Amniotic stem cell (primary cell): ENCODE measurements at places on chromosomes 12 and 14.

DNA sequence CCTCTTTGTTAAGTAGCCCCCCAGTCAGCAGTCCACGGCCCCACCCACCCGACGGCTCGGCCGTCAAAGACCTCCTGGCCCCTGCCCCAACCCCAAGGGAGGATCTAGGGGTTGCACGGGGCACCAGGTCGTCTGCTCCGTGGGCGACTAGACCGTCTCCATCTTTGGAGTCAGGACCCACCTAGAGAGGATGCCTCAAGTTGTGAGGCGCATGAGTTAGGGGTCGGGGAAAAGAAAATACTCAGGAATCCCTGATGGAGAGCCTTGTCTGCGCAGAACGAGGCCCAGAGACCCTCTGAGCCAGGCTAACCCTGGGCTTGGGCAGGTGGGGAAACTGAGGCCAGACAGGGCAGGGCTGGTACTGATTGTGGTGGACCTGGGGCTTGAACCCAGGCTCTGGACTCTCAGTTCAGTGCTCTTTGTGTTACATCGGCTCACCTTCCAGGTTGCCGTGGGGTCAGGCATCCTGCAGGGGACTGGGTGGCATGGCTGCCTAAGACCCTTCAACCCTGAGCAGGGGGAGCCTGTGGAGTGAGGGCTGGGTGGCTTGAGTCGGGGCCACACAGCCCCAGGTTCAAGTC, 839 bp downstream of the OTUB2 start:
- DNase-seq: no peak

DNA sequence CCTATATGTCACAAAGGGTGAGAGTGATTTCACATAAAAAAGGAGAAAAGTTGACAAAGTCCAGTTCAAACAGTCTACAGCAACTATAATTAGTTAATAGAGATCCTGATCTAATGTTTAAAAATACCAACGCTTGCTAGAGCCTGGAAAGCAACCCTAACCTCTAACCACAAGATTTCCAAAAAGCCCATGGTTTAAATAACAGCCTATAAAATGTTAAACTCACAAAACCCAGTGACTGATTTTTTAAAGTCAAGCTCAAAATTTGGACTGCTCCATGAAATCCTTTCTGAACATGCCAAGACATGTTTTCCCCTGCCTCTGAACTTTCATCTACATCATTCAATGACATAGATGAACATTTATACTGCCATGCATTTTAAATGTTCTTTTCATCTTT, 81.6 kb downstream of the PLEKHG7 start:
- DNase-seq: no peak

- DNase-seq: no peak
These were observed 352.0 kb downstream of the BCAT1 start for GRCh38 chr12:24596768-24597388.

DNA sequence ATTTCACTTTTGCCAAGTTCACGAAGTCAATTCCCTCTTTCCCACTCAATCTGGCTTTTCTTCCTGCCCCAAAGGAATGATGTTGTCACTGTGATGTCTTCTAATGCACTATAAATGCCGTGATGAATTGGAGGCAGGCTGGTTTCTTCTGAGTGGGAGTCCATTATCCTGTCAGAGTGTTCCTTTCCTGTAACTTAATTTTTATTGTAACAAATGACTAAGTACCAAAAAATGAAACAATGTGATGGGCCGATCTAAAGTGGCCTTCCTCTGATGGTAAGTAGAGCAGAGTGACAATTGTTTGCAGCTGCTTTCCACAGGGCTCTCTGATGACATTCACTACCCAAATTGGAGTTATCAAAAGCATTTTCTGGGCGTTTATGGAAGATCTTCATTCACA, 22.2 kb downstream of the TMEM30B start:
- DNase-seq: no peak

DNA sequence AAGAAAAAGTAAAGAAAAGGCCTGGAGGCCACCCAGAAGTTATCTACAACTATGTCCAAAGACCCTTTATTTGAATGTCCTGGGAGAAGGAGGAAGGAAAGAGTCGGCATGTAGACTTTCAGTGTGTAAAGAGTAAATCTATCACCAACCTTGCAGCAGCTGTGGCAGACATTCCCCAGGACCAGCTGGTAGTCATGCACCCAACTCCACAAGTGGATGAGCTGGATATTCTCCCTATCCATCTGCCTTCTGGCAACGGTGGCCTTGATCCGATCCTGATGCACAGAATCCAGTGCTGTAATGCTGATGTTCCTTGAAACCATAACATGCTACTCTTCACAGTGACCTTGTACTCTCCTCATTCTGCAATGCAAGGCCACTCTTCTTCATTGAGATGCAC, 27.3 kb downstream of the KRT76 start:
- DNase-seq: no peak

- DNase-seq: no peak
These were observed 1.0 kb downstream of the RNF41 start for GRCh38 chr12:56220611-56221231.

DNA sequence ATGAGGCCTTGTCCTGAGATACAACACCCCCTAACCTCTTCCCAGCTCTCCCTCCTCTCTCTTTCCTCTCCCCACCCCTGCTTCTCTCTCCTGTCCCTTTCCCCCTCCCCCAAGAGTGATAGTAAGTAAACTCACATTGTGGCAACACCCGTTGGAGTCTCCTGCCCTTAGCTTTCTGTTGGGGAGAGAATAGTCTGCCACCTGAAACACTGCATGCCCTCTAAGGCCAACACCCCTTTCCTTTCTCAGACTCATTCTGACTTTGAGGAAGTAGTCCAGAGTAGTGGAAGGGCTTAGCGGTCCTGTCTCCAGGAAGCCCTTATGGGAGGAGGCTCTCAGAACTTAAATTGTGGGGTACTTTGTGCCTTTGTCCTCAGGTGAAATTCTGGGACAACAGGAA, 95.2 kb downstream of the PRKCH start:
- DNase-seq: no peak

- no peak for DNase-seq
These were observed 633 bp downstream of the STX2 start for GRCh38 chr12:130838284-130838950.

DNA sequence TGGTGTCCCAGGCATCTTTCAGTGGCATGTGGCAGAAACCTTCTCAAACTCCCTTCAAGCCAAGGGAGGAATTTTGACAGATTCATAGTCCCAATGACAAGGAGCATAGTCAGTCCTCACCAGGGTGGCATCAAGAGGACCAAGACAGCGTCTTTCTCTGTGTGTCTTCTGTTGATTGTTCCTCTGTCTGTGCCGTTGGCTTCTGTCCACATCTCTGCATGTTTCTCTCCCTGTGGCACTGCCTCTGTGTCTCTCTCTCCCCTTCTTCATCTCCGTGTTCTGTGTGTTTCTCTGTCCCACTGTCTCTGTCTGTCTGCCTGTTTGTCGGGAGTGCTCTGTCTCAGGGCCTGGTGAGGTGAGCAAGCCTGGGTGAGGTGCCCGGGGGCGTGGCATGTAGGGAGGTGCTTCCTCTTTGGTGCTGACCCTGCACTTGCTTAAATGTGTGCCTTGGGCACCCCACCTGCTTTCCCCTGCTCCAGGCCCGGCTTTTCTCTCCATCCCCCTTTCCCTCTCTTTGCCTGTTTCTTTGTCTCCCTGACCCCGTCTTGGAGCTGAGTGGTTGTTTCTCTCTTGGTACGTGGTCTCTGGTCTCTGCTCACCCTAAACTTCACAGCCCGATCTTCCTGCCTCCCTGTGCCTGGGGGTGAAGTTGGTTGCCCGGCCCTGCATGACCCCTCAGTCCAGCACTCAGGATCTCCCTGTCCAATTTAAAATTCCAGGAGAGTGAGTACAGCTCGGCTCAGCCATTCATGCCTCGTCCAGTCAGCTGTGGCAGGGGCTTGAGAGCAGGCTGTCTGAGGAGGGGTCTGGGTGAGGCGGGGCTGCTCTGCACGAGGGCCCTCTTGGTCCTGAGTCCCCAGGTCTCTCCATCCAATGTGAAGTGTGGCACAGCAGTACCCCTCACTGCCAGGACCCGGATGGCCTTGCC, 28.5 kb downstream of the JDP2 start:
- DNase-seq: no peak

DNA sequence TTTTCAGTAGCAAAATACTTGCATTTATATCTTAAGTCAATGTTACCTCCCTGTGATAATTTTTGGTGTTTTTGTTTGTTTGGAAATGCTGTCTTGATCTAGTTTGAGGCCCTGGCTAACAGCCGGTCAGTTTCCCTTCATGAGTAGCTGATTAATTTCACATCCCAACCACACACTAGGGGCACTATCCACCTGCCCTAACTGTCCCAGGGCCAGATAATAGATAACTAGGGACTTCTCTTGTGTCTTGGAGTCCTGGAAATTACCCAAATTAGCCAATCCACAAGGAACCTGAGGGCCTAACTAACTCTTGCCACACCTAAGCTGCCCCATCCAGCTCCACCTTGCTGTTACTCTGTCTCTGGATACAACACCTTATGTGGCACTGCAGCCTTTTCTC, 399.9 kb downstream of the FOXG1 start:
- DNase-seq: no peak

DNA sequence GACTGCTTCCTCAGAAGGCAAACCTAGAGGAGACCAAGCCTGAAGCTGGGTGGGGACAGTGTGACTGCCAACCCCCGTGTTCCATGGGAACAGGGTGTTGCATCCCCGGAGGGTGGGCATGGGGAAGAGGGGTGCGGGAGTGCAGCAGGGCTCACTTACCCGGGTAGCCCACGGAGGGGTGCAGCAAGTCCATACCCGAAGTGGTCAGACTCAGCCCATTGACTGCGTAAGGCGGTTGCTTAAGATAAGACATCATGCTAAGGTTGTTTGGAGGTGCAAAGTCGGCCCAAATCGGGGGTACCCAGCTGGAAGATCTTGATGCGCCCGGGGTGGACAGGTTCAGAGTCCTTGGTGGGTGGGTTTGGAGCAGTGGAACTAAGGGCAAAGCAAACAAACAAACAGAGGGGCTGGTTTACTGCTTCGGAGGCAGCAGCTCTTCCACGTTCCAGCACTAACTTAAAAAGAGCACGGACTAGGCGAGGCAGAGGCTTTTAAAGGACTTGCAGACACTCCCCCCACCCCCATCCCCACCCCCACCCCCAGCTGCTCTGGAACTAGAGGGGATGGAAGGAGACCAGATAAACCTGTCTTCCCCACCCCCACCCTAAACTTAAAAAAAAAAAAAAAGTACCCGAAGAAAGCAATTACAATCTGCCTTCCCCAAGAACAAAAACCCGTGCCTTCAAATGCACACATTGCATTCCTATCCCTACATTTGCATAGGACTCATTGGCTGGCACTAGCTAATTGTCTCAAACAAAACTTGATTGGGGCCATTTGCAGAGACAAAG, 4.9 kb downstream of the OTX2 start:
- DNase-seq: no peak

- no peak for DNase-seq
These were observed 8.9 kb downstream of the FAM186A start for GRCh38 chr12:50387487-50387886.

DNA sequence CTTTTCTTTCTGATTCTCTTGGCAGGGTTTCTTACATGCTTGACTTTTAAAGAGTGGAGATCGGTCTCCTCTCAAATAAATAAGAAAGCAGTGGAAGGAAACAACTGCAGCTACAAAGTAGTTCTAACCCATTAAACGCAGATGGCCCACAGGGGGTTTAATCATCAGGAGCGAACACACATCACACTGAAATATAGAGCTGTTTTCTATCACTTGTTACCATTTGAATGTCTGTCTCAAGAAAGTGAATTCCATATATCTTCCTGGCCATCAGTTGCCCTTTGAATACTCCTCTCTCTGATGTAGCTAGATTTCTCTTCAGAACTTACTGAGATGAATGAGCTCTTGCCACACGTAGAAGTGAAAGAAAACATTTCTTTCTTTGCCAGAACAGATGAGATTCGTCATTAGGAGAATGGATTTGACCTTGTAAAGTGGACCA, 29.1 kb downstream of the ALX1 start:
- DNase-seq: no peak
